ENCODE measurements at places on chromosomes 4 and X.
A peak's percentile ranks its signal among the peaks of the same experiment; 100 is the strongest.

DNA sequence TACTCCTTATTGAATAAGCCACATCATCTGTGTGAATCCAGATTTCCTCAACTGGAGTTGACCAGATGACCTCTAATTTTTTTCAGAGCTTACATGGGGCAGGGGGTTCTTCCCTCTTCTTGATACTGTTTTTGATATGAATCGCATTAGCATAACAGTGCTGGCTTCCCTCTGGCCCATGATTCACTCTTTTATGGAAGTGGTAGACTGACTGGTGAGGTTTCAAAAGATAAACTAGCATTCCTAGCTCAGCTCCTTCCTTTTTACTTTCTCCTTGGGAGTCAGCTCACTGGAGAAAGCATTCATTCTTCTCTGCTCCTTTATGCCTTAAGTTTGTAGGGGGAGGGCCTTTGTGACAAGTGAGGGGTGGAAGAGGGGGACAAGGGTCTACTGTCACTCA, 161.0 kb upstream of the FGF13 start:
- no peak for DNase-seq

GRCh38 chr4:90122355-90122748, 4.8 kb upstream of the CCSER1 start:
- no peak for DNase-seq

- no peak for DNase-seq
Measured at GRCh38 chr4:121270389-121270788, 106.3 kb upstream of the TNIP3 start.

- DNase-seq, result no peak
Measured at GRCh38 chrX:9102956-9103355, 69.0 kb upstream of the FAM9B start.

DNA sequence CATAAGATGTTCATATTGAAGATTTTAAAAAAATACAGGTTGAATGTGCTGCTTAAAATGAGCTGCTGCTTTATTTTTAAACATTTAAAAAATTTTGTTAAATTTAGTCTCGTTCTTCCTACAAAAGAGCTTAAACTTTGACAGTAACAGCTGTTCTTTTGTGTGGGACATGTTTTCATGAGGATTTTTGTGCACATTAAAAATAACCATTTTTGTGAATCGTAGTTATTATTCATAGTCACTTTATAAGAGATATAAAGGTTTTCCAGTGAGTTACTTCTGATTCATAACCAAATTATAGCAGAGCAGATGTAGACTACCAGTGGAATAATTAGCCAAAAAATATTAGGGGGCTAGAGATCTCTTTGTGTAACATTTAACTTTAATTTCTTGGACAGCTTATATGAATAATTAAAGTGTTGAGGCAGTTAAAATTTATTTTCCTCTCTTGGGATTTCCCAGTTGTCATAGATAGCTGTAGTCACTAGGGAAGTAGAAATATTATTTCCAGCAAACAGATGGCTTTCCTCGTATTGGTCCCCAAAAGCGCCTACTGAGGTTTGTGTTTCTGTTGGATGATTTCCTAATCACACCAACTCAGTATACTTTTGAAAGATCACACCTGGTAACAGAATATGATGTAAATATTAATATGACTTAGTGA, 24.2 kb downstream of the RBPJ start:
- DNase-seq, result no peak

DNA sequence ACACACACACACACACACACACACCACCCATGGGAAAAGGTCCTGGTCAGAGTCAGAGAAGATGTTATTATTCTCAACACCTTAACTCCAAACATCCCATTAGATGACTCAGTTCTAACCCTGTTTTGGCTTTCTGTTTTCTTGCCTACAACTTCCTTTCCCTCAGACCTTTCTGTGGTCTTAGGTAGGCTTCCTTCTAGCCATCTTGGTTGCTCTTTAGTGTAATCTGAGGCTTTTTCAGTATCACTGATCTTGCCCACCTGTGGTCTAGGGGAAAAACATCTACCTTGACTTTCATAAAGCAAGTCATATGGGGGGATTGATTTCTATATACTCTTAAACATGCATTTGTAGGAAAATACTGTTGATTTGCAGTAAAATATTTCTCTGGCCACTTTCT, 56.9 kb downstream of the ATG4A start:
- no peak for DNase-seq

- DNase-seq, result no peak
Measured at GRCh38 chr4:53697016-53697685, 105.9 kb upstream of the LNX1 start.

- peak; percentile 73 for DNase-seq
Measured at GRCh38 chrX:40085102-40085551, 12.6 kb downstream of the BCOR start.

DNA sequence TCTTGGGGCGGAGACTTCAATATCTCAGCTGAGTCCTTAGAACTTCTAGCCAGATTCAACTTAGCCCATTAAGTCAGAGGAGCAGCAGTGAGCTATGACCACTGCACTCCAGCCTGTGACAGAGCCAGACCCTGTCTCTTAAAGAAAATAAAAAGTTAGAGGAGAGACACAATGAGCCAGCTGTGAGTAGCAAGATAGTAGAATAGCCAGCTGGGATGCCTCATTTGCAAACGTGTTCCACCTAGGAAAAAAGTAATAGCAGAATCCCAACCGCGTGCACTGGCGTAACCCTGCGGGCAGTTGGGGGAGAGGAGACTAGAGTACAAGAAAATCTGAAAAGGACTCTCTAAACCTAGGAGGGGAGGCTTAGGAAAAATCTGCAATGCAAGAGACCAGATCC, 133.2 kb upstream of the ANXA3 start:
- no peak for DNase-seq

DNA sequence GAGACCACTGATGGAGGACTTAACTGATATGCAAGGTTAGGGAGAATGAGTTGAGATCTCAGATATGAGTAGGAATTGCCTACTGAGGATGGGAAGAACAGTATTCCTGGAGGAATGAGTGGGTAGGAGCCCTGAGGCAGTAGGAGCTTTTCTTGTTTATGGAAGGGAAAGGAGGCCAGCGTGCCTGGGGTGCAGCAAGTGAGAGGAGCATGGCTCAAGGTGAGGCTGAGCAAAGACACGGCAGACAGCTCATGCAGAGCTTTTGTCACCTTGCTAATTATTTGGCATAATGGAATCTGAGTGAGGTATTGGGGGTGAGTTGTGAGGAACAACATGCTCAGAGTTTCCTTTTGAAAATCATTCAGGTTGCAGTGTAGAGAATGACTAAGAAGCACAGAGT, 65.3 kb upstream of the IBSP start:
- no peak for DNase-seq

DNA sequence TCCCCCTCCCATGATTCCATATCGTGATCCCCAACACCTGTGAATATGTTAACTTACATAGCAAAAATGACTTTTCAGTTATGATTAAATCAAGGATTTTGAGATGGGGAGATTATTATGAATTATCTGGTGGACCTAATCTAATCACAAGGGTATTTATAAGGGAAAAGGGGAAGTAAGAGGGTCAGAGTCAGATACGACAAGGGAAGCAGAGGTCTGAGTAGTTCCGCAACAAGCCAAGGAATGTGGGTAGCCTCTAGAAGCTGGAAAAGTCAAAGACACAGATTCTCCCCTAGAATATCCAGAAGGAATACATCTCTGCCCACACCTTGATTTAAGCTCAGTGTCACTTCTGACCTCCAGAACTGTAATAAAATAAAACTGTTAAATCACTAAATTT, 1.0 kb upstream of the IL13RA1 start:
- DNase-seq, result no peak

GRCh38 chr4:2923668-2924173, 39.5 kb downstream of the NOP14 start:
- DNase-seq, result no peak
